ENCODE measurements at places on chromosomes 5 and 9.
A peak's percentile ranks its signal among the peaks of the same experiment; 100 is the strongest.

- DNase-seq: peak; percentile 93
Observed at GRCh38 chr9:126429190-126429589, 102.6 kb downstream of the MVB12B start.

GRCh38 chr9:111131211-111131610, 92.9 kb upstream of the LPAR1 start:
- DNase-seq: no peak

GRCh38 chr5:116456036-116456435, 118.6 kb downstream of the SEMA6A start:
- no peak for DNase-seq

- DNase-seq: peak; percentile 10
Observed at GRCh38 chr9:38018958-38019602, 49.9 kb downstream of the SHB start.

- peak; percentile 82 for DNase-seq
Observed at GRCh38 chr5:135466178-135467050, 14.3 kb upstream of the TIFAB start.

- DNase-seq: no peak
Observed at GRCh38 chr5:152259702-152260101, 145.4 kb downstream of the NMUR2 start.

DNA sequence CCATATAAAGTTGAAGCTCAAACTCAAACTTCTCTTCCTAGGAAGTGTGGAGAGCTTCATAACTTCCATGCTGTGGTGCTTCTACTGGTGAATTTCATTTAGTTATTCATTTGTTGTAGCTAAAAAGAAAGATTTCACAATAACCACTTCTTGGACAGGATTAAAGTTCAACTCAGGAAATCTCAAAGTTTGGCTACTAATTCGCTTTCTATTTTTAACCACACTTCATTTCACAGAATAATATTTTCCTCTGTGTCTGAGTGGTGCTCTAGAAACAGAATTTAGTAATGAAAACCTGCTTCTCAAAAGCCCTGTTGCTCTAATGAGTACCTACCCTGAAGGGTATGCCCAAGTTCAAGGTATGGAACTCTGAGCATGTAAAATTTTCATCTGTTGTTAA, 73.9 kb downstream of the ACTBL2 start:
- DNase-seq: no peak

- DNase-seq: no peak
Observed at GRCh38 chr5:131541762-131542161, 93.3 kb downstream of the RAPGEF6 start.

GRCh38 chr5:119470851-119471451, 18.7 kb downstream of the HSD17B4 start:
- DNase-seq: peak; percentile 49

GRCh38 chr5:54807421-54807820, 178.0 kb downstream of the ESM1 start:
- no peak for DNase-seq

All from NCI-H1417 (cell line).